ENCODE measurements at places on chromosomes 1 and 21. TPM values are rescaled to one million over a fixed set of nuclear protein-coding genes. Genes with fewer than 3 reads are reported as not detected.

GRCh38 chr1:153357076-153357852, 390 bp upstream of the S100A9 start:
- peaks cover 27% of the 10 kb centered on the region for H3K4me1 ChIP-seq
- no peak overlapping the region for H3K27ac ChIP-seq
- H3K36me3 ChIP-seq = no peaks in the 10 kb centered on the region
- no peaks in the 10 kb centered on the region for H3K27me3 ChIP-seq

GRCh38 chr1:216793973-216794372, 70.7 kb upstream of the ESRRG start:
- no peak for DNase-seq
- no peak overlapping the region for H3K27ac ChIP-seq
- H3K4me1 ChIP-seq = no peaks in the 10 kb centered on the region
- no peak overlapping the region for H3K4me3 ChIP-seq
- H3K27me3 ChIP-seq = no peaks in the 10 kb centered on the region

GRCh38 chr1:203359010-203359571, 8.2 kb upstream of the FMOD start:
- H3K36me3 ChIP-seq = no peaks in the 10 kb centered on the region
- H3K27ac ChIP-seq = no peak overlapping the region
- H3K4me1 ChIP-seq = peaks cover 4% of the 10 kb centered on the region
- DNase-seq = peak; percentile 86
- no peak overlapping the region for H3K4me3 ChIP-seq

DNA sequence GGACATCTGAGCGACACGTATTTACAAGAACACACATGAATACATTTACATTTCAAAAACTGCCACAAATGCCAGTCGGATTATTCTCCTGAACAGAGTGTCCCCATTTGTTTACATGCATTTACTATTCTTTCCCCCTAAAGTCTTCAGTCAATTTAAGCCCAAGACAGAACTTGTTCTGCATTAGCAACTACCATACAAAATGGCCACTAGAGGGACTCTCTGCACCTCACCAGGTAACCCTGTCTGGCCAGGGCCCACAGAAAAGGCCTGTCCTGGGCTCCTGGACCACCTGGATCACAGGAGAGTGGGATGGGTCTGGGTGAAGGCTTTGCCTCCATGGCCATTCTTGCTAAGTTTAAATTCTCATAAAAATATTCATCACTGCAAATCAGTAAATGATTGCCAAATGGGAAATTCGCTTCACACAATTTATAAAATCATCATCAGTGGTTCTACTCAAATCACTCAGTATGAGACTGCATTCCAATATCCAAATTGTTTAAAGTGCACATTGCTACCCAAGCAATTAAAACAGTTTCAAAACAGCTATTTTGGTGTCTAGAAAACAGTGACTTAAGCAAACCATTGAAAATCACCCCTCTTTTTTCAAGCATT, 12.5 kb upstream of the GUCA2A start:
- peaks cover 23% of the 10 kb centered on the region for H3K4me1 ChIP-seq
- no peak overlapping the region for H3K27ac ChIP-seq
- H3K27me3 ChIP-seq = no peaks in the 10 kb centered on the region
- DNase-seq = peak; percentile 63
- H3K36me3 ChIP-seq = no peaks in the 10 kb centered on the region

DNA sequence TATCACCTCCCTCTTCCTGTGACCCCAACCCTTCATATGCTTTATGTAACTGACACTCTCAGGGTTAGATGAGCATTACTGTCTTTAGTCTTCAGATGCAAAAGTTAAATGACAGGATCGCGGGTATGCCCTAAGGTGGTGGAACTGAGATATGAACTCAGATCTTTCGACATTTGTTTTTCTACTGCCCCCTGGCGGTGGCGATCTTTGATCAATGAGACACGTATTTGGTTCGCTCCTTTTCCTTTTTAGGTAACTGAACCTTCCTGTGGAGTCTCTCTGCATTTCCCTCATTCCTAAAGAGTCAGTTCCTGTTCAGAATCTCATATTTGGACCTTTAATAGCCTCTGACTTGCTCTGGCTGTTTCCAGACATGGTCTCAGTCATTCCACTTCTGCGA, 47.8 kb upstream of the ZP4 start:
- no peak overlapping the region for H3K4me3 ChIP-seq
- DNase-seq = no peak
- no peaks in the 10 kb centered on the region for H3K27me3 ChIP-seq
- H3K36me3 ChIP-seq = no peaks in the 10 kb centered on the region
- H3K27ac ChIP-seq = no peak overlapping the region

DNA sequence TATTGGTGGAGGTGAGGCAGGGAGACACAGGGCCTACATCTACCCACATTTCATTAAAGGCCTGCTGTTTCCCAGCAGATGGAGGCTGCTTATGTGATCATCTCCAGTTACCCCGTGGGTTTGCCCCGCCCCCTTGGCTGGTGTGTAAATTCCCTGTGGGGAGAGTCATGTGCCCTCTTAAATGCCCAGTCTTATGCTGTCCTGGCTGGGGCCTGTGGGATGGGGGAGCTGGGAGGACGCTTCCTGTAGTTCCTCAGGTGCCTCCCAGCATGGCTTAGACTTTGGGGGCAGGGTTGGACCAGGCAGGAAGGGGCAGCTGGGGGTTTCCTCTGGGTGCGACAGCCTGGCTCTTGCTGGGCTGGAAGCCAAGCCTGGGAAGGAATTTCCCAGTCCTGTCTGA, 15.5 kb upstream of the CITED4 start:
- no peak for DNase-seq
- H3K4me1 ChIP-seq = no peaks in the 10 kb centered on the region
- H3K36me3 ChIP-seq = no peaks in the 10 kb centered on the region

GRCh38 chr1:114015075-114015474, 35.8 kb downstream of the OLFML3 start:
- H3K27ac ChIP-seq = no peak overlapping the region
- no peak for DNase-seq
- no peaks in the 10 kb centered on the region for H3K27me3 ChIP-seq
- no peaks in the 10 kb centered on the region for H3K4me1 ChIP-seq

The LCE2B gene
- total RNA-seq = not detected

- no peak overlapping the region for H3K4me3 ChIP-seq
- H3K4me1 ChIP-seq = no peaks in the 10 kb centered on the region
- peaks cover 7% of the 10 kb centered on the region for H3K36me3 ChIP-seq
- H3K27ac ChIP-seq = no peak overlapping the region
- DNase-seq = peak; percentile 61
Observed at GRCh38 chr1:243343970-243344937, 88.4 kb downstream of the SDCCAG8 start.

DNA sequence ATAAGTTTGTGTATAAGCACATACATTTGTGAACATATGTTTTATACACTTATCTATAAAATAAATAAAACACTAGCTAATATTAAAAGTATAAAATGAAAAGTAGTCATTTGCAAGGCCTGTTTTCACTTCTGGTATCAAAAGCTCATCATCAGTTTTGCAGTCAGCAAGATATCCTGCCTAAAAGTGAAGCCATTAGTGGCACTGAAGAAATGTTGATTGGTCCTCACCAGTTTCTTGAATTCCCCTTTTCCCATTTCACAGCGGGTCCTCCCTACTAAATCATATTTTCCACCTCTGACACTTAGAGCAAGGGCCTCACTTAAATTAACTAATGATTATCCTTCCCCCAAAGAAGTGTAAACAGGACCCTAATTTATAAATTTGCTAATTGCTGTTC, 6.7 kb downstream of the TBX15 start:
- H3K4me1 ChIP-seq = peaks cover 4% of the 10 kb centered on the region
- H3K36me3 ChIP-seq = no peaks in the 10 kb centered on the region
- DNase-seq = no peak
- peaks cover 100% of the 10 kb centered on the region for H3K27me3 ChIP-seq
- no peak overlapping the region for H3K4me3 ChIP-seq
- H3K27ac ChIP-seq = no peak overlapping the region

GRCh38 chr1:194367121-194367520, 1180.7 kb upstream of the B3GALT2 start:
- no peaks in the 10 kb centered on the region for H3K36me3 ChIP-seq
- no peak overlapping the region for H3K27ac ChIP-seq
- peaks cover 16% of the 10 kb centered on the region for H3K4me1 ChIP-seq
- no peak for DNase-seq
- no peak overlapping the region for H3K4me3 ChIP-seq

- no peak overlapping the region for H3K4me3 ChIP-seq
- H3K4me1 ChIP-seq = peaks cover 5% of the 10 kb centered on the region
- H3K27me3 ChIP-seq = no peaks in the 10 kb centered on the region
- H3K27ac ChIP-seq = peak overlapping the region; percentile 39
Observed at GRCh38 chr1:32126770-32127169, 18.9 kb downstream of the KPNA6 start.

The PHTF1 gene
- total RNA-seq = 33.2 TPM

- H3K36me3 ChIP-seq = no peaks in the 10 kb centered on the region
- H3K27me3 ChIP-seq = no peaks in the 10 kb centered on the region
- peak overlapping the region; percentile 43 for H3K27ac ChIP-seq
- H3K4me1 ChIP-seq = peaks cover 34% of the 10 kb centered on the region
- no peak overlapping the region for H3K4me3 ChIP-seq
Observed at GRCh38 chr1:205369701-205370123, 13.0 kb upstream of the KLHDC8A start.

- no peak for DNase-seq
- H3K4me3 ChIP-seq = no peak overlapping the region
- peaks cover 12% of the 10 kb centered on the region for H3K4me1 ChIP-seq
- H3K36me3 ChIP-seq = no peaks in the 10 kb centered on the region
- no peak overlapping the region for H3K27ac ChIP-seq
Observed at GRCh38 chr1:203404546-203404945, 53.6 kb upstream of the FMOD start.

The UBASH3A gene
- total RNA-seq = not detected

DNA sequence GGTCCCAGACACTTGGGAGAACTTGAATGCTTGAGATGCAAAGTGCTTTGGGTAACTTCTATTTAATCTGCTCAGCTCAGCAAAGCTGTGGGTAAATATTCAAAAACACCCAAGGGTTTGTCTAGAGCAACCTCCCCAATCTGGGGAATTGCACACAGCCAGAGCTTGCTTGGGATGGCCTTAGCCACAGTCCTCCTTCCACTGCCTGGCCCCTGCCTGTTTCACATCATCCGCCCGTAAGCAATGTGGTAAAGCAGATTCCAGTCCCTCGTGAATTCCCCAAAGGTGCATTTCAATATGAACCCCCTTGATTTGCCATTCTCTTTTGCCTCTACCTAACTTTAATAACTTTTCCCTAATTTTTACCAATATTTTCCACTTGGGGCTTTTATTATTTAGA, 418.1 kb downstream of the DISC1 start:
- no peak overlapping the region for H3K27ac ChIP-seq
- no peaks in the 10 kb centered on the region for H3K4me1 ChIP-seq
- H3K36me3 ChIP-seq = no peaks in the 10 kb centered on the region
- H3K27me3 ChIP-seq = no peaks in the 10 kb centered on the region

DNA sequence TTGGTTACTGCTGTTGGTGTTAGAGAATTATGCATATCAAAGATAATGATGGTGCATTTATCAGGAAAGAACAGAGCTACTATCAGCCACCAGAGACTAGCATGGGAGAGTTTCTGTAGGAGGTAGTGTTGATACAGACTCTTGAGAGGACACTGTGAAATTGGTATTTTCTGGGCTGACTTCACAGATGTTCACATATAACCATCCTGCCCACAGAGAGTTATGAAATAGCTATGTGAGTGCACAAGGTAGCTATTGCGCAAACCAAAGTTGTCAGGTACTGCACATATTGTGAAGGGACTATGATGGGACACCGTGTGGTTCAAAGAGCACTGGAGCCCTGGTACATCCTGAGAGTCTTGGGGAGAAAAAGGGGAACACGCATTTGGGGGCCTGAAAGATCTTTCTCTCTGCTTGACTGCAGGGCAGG, 1.4 kb upstream of the TLCD4 start:
- H3K36me3 ChIP-seq = no peaks in the 10 kb centered on the region
- H3K27me3 ChIP-seq = no peaks in the 10 kb centered on the region

The COL9A2 gene
- total RNA-seq = 3.4 TPM

The SERINC2 gene
- total RNA-seq = 6.7 TPM

DNA sequence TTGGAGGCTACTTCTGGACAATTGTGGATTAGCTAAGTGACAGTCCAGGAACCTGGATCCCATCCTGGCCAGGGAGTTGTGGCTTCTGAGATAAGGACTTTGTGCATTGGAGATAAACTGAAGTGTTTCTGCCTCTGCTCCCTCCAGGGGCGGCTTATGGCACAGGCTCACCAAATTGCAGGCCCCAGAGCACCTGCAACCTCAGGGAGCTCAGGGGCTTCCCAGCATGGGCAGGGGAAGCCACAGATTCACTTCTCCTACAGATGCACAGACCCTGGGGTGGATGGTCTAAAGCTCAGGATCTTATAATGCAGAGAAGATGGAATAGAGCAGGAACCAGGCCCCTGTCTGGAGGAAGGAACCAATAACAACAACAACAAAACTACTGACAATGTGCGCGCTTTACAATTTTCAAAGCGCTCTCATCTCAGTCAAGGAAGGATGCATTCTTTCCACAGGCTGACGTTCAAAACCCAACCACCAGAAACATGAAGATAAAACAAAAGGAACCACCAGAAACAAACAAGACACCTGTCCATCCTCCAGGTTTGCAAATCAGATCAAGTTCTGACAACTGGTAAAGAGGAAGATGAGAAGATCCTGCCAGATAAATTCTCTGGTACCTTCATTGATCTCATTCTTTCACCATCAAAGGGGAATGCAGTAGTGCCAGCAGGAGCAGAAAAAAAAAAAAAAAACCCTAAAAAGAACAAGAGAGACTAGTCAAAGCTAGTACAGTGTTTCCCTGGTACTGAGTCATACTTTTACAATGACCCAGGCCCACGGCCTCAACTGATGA, 121.0 kb upstream of the IRF2BP2 start:
- H3K4me1 ChIP-seq = peaks cover 32% of the 10 kb centered on the region
- H3K27ac ChIP-seq = peak overlapping the region; percentile 44
- H3K36me3 ChIP-seq = no peaks in the 10 kb centered on the region
- H3K27me3 ChIP-seq = no peaks in the 10 kb centered on the region
- DNase-seq = no peak

- DNase-seq = no peak
- no peak overlapping the region for H3K27ac ChIP-seq
- H3K27me3 ChIP-seq = no peaks in the 10 kb centered on the region
- H3K4me1 ChIP-seq = no peaks in the 10 kb centered on the region
- no peak overlapping the region for H3K4me3 ChIP-seq
- peaks cover 16% of the 10 kb centered on the region for H3K36me3 ChIP-seq
Observed at GRCh38 chr1:35171579-35171978, 21.4 kb downstream of the SFPQ start.

DNA sequence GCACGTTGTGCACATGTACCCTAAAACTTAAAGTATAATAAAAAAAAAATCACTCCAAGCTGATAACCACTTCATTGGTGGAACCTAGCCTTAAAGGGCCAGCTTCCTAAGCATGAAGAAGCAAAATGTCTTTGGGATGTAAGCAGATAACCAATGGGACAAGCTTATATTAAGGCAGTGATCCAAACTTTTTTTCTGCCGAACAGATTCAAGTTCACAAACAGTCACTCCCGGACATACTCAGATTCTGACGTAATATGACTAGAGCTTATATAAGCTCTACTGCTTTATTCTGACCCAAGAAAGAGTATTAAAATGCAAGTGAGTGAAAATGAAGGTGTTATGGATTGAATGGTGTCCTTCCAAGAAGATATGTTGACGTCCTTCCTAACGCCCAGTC, 44.9 kb upstream of the HIVEP3 start:
- no peak overlapping the region for H3K4me3 ChIP-seq
- H3K4me1 ChIP-seq = no peaks in the 10 kb centered on the region
- no peaks in the 10 kb centered on the region for H3K27me3 ChIP-seq
- no peaks in the 10 kb centered on the region for H3K36me3 ChIP-seq
- no peak for DNase-seq

- no peaks in the 10 kb centered on the region for H3K27me3 ChIP-seq
- no peaks in the 10 kb centered on the region for H3K36me3 ChIP-seq
- H3K27ac ChIP-seq = no peak overlapping the region
- peaks cover 9% of the 10 kb centered on the region for H3K4me1 ChIP-seq
- DNase-seq = no peak
Observed at GRCh38 chr1:59418363-59419144, 121.7 kb downstream of the FGGY start.
